ENCODE measurements at places on chromosomes 16 and 17. TPM values are rescaled to one million over a fixed set of nuclear protein-coding genes. Genes with fewer than 3 reads are reported as not detected.

DNA sequence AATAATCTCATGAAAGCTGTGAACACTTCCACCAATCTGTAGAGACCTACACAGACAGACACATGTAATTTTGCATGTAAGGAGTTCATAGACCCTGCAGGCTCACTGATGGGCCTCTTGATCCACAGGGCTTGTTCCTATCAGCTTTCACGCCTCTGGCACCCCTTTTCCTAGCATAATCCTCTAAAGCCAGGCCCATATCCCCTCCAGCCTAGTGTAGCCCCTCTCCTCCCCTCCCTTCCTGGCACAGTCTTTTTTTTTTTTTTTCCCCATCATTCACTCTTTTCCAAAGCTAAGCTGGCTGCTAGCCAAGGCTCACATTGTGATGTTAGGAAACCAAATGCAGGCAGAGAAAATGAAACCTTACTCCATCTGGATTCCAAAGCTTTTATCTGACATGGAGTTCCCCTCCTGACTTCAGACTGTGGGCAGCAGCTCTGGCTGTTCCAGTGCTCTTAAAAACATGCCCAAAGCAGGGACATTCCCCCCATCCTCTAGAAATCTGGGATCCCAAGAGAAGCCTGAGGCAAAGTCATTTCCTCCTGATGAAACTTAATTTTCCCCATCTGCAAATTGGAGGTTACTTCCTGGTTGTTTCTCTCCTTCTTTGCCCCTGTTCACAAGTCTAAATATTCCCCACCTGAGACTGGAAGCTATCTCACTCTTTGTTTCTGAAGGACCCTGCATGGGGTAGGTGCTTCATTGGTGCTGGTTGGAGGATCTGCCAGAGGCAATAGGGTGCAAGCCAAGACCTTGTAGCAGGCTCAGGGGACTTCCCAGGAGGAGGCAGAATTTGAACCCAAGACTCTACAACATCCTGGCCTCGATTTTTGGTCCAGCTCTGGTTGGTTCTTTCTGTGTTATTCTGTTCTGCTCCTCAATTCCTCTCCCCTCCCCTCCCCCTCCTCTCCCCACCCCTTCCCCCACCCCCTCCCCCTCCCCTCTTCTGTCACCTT is 9.9 kb upstream of the CCL5 start:
- H3K4me3 ChIP-seq: no peak overlapping the region
- no peaks in the 10 kb centered on the region for H3K36me3 ChIP-seq
- DNase-seq: no peak
- H3K4me1 ChIP-seq: peaks cover 42% of the 10 kb centered on the region
- H3K27ac ChIP-seq: peak overlapping the region; percentile 51
- H3K27me3 ChIP-seq: no peaks in the 10 kb centered on the region

DNA sequence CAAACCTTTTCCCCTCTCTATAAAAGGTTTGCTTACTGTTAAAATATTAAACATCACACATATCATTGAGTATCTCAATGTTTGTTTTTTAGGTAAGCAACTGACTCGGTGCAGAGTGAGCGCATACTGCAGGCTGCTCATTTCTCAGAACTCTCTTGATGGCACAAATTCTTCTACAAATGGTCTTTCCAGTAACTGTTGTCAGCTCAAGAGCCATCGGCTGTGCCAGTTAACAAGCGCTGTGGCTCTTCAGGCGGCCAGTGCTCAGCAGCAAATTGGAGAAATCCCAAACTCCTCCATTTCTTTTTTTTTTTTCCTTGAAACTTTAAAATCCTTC is 8.6 kb downstream of the ABCA3 start:
- H3K4me1 ChIP-seq: no peaks in the 10 kb centered on the region
- H3K4me3 ChIP-seq: no peak overlapping the region
- peaks cover 6% of the 10 kb centered on the region for H3K27me3 ChIP-seq
- no peaks in the 10 kb centered on the region for H3K36me3 ChIP-seq
- DNase-seq: no peak

- H3K27me3 ChIP-seq: peaks cover 5% of the 10 kb centered on the region
- H3K4me3 ChIP-seq: no peak overlapping the region
Observed at GRCh38 chr17:74542727-74543383, 3.1 kb downstream of the CD300C start.

Gene WNT3
- not detected for total RNA-seq

Gene MSRB1
- total RNA-seq: 35.0 TPM

DNA sequence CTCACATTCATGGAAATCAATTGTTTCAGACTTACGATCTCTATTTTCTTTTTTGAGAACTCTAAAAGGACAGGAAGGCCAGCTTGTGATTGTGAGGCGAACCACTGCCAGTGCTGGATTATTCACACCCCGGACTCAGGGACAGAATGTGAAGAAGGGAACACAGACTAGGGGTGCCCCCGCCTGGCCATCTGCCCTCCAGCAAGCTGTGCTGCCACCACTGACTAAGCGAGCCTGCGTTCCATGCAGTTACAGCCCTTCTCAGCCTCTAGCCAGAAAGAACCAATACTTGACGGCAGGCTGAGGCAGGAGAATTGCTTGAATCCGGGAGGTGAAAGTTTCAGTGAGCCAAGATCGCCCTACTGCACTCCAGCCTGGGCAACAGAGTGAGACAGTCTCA is 2.8 kb downstream of the HAGH start:
- DNase-seq: no peak
- peak overlapping the region; percentile 21 for H3K4me3 ChIP-seq
- H3K27me3 ChIP-seq: no peaks in the 10 kb centered on the region
- H3K27ac ChIP-seq: no peak overlapping the region

DNA sequence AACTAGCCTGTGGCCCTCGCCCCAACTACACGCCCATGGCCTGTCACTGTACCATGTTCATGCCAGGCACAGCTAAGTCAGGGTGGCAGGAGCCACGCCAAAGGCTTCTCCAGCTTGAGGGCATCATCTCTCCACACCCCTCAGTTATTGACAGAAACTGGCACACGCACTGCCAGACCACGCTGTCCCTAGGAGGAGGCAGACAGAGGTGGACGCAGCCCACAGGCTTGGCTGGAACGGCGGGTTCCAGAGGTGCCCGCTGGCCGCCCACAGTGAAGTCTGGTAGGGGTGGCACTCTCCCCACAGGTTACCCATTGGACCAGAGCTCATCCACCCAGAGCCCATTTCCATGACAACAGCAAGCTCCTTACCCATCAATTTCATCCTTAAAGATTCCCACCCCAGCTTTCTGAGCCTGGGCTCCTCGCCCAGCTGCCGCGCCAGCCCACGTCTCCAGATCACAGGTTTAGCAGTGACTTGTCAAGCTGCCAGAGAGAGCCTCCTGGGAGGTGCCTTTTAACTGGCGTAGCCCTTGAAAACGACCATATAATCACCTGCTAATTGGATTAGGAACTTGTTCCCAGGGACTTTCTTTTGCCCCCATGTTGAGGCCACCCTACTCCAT is 27.9 kb downstream of the RPRML start:
- H3K27ac ChIP-seq: no peak overlapping the region
- H3K4me1 ChIP-seq: no peaks in the 10 kb centered on the region
- H3K4me3 ChIP-seq: no peak overlapping the region

Gene CHD9NB
- total RNA-seq: 0.25 TPM

DNA sequence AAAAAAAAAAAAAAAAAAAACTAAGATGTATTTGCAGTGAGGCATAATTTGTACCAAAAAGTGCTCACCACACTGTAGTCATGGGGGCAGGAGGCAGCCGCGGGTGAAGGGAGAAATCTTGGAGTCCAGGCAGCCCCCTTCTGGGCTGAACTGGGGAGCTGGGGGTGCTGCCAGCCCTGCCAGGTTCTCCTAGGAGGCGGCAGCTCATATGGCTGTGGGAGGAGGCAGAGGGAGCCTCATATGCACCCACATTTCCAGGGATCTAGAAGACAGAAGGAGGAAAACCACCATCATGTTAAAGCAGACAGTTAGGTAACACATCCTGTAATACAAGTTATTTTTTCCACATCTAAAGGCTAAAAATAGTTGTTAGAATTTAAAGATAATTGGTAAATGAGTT is 16.3 kb downstream of the MAPT start:
- DNase-seq: no peak
- H3K27ac ChIP-seq: no peak overlapping the region
- H3K4me1 ChIP-seq: peaks cover 24% of the 10 kb centered on the region
- H3K27me3 ChIP-seq: peaks cover 6% of the 10 kb centered on the region
- H3K4me3 ChIP-seq: no peak overlapping the region

Gene AMFR
- total RNA-seq: 58.8 TPM
